Stimulated activated naive CD4-positive, alpha-beta T cell (primary cell): ENCODE measurements at places on chromosomes 1 and 21.

DNA sequence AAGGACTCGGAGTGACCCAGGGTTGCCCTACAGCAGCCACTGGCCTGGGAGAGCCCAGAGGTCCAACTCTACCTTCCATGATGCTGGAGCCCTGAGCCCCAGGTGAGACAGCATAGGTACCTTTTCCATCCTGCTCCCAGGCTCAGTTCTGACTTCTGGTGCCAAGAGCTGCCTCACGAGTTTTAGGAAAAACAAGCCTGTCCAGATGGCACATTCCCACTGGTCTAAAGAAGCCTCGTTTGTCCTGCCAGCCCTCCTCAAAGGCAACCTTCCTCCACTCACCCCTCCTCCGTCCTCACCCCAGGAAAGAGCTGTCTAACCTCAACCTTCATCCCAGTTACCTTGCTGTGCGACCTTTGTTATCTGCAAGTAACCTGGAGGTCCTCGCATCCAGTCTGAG lies 53.5 kb upstream of the PRELP start:
- DNase-seq, result no peak

DNA sequence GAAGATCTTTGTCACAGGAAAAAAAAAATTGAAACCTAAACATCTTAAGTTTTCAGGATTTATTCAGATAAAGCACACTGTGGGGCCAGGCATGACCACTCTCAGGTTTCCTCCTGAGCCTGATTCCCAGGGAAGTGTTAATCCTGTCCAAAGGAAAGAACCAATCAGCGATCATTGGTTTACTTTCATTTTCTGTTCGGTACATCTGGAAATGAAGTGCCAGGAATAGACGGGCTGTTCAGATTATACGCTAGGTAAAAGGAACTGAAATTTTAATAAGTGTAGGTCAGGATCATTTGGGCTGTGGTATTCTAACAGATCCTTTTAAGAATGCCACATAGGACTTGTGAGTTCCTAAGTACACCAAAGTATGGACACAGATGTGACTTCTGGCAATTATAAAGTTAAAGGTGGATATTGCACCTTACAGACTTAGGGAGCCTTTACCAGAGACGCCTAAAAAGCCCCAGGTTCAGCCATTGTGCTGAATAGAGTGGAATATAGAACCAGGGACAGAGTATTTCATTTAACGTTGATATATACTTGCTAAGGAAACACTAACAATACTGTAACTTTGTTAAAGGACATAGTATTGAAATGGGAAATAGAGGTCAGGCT lies 9.3 kb upstream of the CACYBP start:
- no peak for DNase-seq

GRCh38 chr1:201266774-201267173 lies 16.5 kb upstream of the PKP1 start:
- DNase-seq, result no peak

GRCh38 chr1:18938707-18939070 lies 17.8 kb downstream of the IFFO2 start:
- DNase-seq, result no peak

- DNase-seq, result no peak
Observed at GRCh38 chr1:234229581-234230387, 143.5 kb upstream of the COA6 start.

- DNase-seq, result no peak
Observed at GRCh38 chr1:51558375-51558924, 39.4 kb upstream of the EPS15 start.

DNA sequence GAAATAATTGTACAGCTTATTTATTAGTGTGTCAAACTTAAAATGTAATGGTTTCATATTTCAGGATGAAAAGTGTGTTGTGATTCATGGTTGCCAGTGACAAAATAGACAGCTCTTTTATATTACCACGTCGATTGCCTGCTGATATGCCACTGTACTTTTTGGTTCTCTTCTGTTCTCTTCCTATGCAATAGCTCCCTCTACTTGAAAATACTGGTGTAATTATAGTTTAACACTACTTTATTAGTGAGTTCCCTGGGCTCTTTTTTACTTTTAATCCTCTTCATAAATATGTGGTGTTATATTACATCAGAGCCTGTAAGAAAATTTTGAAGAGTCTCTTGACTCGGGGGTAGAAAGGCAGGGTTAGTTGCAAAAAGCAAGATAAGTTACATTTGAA lies 111.3 kb downstream of the PATJ start:
- DNase-seq, result no peak

GRCh38 chr21:42221581-42222345 lies 2.8 kb downstream of the ABCG1 start:
- no peak for DNase-seq
